Brain (organoid and tissue), 16 donors: ENCODE measurements at places on chromosomes 7 and 10. TPM values are rescaled to one million over a fixed set of nuclear protein-coding genes. Genes with fewer than 3 reads are reported as not detected.

DNA sequence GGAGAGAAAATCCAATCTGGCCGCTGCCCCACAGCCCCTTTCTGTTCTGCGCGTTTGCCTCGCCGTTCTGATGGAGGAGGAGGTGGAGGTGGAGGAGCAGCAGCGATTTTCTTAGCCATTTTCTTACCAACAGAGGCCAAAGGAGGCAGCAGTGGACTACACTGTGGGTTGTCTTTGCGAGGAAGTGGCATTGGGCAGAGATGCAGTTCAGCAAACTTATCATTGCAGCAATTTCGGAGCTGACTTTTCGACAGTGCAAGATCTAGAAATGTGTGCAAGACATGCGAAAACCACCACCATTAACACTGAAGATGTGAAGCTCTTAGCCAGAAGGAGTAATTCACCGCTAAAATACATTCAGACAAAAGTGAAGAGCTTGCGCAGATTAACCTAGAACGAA is 1.9 kb upstream of the ARL4A start:
- DNase-seq = peak; percentile 81

DNA sequence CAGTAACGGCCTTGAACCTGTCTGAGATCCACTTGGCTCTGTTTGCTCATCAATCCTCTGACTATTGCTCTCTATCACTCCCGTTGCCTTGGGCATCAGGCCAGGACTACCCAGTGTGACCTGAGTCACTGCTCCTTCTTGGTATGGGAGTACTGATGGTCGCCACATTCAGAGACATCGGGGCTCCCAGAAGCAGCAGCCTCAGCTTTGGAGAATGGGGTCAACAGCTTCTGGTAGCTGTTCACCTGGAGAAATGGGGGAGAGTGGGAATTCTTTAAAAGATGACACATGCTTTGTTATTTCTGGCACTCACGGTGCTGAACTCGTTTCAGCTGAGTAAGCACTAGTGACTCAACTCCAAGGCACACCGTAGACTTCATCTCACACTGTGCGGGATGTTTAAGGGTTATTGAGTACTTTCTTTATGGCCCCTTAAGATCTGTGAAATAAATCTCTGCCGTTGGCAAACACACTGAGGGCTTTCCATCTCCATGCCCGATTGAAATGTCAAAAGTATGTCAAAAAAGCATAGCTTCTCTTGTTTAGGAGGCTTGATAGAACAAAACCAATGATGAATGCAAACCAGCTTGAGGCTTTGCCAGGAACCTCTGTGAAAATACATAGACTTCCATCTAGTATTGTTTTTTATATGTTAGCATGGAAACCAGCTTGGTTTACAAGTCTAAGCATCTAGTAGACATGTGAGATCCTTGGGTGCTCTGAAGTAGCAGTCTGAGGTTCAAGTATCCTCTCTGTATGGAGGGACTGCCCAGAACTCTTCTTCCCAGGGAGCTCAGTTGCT is 333.1 kb downstream of the CXCL12 start:
- no peak for DNase-seq

Gene ACSL5
- 5.0 TPM for polyA plus RNA-seq

DNA sequence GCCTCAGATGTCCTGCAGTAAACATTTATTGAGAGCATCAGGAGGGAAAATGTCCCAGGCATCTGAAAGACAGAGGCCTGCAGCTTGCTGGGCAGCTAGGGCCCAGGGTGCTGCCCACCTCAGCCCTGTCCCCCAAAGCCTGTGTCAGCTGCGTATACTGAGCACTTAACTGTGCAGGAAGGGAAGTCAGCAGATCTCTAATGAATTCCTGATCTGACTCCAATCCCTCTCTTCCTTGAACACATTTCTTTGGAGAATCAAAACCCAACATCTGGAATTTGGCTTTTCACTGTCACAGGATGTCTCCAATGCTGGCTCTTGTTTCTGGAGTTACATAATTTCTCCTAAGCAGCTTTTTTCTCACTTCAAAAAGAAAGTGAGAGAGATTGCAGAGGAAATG is 364.7 kb upstream of the NFE2L3 start:
- DNase-seq = no peak

GRCh38 chr10:69057951-69058297 is 30.0 kb upstream of the SRGN start:
- DNase-seq = no peak
